Smooth muscle cell of the brain vasculature (primary cell): ENCODE measurements at places on chromosomes 12 and 14.

DNA sequence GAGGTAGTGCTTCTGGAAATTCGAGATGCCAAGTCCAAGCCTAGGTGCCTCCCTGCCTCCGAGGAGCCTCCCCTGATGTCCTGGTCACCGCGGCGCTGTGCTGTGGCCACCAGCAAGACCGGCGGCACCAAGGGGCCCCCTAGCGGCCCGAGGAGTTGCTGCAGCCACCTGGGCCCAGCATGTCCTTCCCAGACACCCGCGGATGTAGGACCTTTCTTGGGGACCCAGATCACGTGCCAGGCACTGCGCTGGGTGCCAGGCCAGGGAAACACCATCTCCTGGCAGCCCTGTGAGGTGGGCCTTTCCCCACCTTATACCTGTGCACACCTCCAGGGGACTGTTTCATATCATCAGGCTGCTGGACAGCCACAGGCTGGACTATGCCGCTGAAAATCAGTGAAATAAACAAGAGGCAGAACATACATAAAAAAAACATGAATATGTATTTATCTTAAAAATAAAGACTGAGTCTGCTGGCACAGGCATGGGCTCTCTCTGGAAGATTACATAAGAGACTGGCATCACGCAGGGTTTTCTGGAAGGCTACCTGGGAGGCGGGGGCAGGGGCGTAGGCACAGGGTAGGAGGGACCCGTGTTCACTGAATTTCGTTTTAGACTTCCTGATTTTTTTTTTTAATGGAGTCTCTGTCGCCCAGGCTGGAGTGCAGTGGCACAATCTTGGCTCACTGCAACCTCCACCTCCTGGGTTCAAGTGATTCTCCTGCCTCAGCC, 15.9 kb upstream of the HHIPL1 start:
- no peak for DNase-seq

GRCh38 chr12:38162708-38163441, 153.7 kb upstream of the ALG10B start:
- DNase-seq: no peak

- DNase-seq: no peak
Observed at GRCh38 chr12:89461649-89462612, 62.7 kb downstream of the GALNT4 start.

DNA sequence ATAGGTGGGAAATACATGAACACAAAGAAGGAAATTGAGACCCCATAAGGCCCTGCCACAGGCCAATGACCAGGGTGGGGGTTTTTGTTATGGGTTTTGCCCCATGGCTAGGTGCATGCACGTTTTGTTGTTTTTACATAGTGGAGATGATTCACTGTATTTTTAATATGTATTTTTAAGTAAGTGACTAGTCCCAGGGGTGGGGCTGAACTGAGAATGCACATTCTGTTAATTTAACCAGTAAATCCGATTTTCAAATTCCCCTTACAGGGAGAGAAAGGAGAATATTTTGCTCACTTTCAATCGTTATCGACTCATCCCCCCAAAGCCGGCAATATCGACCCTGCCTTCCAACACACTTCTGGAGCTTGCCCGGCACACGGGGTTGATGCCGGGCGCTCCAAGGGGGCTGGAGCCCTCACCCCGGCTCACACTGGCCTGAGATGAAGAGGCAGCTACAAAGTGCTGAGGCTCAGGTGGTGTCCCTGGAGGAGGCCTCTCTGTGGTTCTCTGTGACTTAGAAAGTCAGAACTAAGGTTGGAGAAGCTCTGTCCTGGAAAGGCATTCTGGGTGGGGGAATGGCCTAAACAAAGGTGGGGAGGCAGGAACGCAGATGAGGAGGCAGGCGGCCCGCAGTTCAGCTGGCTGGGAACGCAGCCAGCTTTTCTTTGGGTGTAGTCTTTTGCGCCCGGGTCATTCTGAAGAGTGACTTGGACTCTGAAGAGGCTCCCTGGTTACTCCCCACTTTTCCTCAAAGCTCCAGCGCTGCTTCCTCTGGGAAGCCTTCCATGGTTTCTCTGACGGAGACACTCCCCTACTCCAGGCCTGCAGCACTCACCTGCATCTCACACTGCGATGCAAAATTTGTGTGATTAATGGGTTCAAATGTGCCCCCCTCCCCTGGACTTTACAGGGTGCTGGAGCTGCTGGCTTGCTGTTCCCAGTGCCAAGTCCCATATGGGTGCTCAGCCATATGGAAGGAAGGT, 50.7 kb upstream of the DLK1 start:
- no peak for DNase-seq

DNA sequence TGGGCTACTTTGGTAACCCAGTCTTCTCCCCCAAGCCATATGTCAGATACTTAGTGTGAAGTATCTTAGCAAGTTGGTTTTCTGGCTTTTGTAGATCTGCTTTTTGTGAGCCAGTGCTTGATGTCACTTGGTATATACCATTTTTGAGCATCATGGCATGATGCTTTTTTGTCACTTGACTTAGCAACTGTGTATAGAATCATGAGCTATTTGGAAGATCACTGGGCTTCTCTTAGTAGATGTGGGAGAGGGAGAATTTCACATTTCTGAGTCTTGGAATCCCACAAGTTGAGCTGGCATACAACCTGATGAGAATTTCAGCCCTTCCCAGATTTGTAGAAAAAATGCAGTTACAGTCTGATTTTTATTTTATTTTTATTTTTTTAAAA, 24.9 kb downstream of the AEBP2 start:
- DNase-seq: no peak

GRCh38 chr12:116126610-116127009, 150.9 kb downstream of the MED13L start:
- no peak for DNase-seq

DNA sequence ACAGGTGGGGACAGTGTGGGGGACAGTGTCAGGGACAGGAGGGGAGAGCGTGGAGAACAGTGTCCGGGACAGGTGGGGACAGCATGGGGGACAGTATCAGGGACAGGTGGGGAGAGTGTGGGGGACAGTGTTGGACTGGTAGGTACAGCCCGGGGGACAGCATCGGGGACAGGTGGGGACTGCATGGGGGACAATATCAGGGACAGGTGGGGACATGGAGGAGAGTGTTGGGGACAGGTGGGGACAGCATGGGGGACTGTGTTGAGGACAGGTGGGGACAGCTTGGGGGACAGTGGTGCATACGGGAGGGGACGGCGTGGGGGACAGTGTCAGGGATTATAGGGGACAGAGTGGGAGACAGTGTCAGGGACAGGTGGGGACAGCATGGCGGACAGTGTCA, 212.3 kb downstream of the TMEM121 start:
- no peak for DNase-seq
